ENCODE measurements at places on chromosomes 12 and 14.

DNA sequence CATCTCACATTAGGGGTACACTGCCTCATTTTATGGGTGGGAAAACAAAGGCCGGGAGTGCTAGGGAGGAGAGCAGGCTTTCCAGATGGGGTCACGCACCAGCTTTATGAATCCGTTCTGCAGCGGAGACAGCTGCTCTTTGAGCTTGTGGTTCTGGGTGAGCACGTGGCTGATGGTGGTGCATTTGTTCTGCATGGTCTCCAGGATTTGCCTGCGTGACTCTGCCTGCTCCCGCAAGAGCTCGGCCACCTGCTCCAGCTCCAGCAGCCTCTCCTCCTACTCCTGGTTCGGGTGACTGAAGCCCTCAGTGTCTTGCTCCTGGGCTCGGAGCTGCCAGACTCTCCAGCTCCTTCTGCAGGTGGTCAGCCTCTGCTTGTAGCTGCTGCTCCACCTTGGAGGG, 23.6 kb upstream of the BLTP3B start:
- no peak for DNase-seq

DNA sequence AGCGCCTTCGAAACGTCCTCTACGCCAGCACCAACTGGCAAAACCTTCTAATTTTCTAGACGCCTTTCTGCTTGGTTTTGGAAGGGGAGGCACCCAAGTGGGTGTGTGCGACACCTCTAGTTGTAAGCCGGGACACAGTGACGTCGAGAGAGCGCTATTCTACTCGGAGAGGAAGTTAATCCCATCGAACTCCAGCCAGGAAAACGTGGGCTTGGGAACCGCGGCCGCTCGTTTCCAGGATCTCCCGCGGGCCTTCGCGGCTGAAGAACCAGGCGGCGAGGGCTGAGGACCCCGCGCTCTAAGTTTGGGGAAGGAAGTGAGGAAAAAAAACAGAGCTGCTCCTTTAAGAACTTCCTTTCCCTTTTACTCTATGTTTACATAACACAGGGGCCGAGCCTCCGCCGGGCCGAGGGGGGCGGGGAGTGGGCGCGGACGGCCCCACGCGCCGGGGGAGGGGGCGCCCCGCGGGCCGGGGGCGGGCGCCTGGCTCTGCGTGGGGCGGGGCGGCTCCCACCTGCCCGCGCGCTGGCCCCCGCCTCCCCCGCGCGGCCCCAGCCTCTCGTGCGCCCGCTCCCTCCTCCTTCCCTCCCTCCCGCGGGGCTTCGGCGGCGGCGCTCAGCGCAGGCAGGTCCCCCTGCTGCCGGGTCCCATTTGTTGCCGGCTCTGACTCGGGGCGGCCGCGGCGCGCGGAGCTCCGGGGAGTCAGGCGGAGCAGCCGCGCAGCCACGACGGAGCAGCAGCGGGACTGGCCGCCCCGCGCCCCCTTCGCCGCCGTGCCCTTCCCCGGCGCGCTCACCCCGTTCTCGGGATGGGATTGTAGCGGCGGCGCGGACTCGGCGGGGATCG, at the start of gene PELI2:
TSS of gene PELI2 (plus strand) at position 647 of the 846 bp plus-strand sequence. CDS start 250 bp downstream, outside the sequence.
- peak; percentile 65 for DNase-seq

- DNase-seq: no peak
These were observed 42.8 kb downstream of the NOC4L start for GRCh38 chr12:132186857-132187620.

DNA sequence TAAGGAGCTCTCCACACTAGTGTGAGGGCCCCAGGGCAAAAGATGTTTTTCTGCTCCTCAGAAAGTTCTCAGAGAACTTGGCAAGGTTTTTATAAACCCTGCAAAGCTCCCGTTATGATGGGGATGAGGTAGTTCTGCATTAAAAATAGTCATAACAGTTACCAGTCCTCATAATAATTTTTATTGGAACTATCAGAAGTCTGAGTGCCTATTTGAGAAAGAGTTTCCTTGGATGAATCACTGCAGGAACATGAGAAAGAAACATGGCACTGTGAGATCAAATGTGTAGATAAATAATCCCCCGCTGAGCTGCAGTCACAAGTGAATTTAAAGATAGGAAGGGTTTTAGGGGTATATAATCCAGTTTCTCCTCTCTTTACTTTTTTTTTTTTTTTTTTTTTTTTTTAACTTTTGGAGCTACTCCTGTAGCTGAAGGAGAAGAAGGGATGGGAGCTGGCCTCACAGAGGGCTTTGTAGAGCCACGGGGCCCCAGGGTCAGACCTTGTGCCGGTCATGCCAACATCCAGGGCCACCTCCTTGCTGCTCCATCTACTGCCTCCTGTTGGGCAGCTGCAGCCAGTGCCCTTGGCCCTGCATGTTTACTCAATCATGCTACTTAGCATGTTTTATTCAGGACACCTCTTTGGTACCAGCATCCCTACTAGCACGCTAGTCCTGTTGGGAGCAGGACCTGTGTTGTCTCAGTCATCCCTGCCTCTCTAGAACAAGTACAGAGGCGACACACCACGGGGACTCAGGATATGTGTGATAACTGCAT, 39.5 kb downstream of the EVL start:
- DNase-seq: no peak

- DNase-seq: no peak
These were observed 89.4 kb downstream of the SUDS3 start for GRCh38 chr12:118465706-118466105.

- no peak for DNase-seq
These were observed 413.8 kb downstream of the BCL11B start for GRCh38 chr14:98858158-98858557.

DNA sequence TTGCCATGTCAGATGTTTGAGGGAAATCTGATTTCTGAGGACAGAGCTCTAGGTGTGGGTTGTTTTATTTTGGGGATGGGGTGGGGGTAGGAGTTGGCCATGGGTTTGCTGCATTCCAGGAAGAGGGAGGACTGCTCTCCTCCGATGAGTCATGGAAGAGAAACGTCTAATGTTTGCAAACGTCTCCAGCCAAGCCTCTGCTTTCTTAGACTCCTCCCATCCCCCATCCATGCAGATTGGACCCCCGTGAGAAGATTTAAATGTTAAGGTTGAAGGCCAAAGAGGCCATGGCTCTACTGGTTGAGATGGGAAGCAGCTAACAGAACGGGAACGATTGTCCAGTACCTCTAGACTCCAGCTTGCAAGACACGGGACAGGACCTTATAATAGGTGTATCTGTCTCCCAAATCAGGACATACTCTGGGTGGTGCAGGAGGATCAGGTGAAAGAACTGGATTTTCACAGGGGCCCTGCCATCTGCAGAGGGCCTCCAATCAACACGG, 11.4 kb upstream of the ATP2A2 start:
- DNase-seq: no peak

GRCh38 chr12:131499864-131500190, 211.1 kb upstream of the SFSWAP start:
- DNase-seq: no peak

- DNase-seq: no peak
These were observed 118.1 kb upstream of the NAP1L1 start for GRCh38 chr12:76202621-76203020.

GRCh38 chr14:51424561-51425251, 184.7 kb downstream of the TMX1 start:
- no peak for DNase-seq

- DNase-seq: no peak
These were observed 30.5 kb downstream of the ALX1 start for GRCh38 chr12:85310456-85311076.

GRCh38 chr14:105882626-105883025, 356.2 kb downstream of the TMEM121 start:
- DNase-seq: no peak

- DNase-seq: no peak
These were observed 168.7 kb upstream of the RPL10L start for GRCh38 chr14:46820291-46820690.

GRCh38 chr14:51564986-51565604, 86.6 kb upstream of the FRMD6 start:
- DNase-seq: no peak

DNA sequence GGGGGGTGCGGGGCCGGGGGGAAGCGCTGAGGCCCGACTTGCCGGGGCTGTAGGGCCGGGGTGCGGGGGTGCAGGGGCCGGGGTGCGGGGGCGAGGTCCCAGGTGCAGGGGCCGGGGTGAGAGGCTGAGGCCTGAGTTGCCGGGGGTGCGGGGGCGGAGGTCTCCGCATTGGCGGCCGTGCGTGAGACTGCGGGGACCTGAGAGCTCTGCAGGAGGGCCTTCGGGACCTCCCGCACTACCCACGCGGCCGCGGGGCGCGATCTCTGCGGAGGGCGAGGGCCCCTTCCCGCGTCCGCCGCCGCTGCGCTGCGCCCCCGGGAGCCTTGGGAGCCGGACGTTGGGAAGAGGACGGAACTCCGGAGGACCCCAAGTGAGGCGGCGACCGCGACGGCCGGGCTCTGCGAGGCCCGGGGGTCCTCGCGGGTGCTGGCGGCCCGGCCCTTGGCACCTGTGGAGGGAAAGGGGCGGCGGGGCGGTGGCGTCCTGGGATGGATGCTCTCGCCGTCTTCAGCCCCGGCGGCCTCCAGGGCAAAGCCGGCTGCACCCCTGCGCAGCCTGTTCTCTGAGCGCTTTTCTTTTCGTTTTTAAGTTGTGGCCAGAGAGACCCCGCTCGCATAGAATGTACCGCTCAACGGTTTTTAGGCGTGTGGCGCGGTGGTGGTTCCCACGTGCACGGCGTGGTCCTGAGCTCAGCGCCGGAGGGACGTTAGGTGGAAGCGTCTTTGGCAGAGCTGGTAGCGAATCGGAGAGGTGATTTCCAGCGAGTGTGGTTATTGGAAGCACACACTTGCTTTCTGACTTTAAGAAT, 1.3 kb downstream of the PIWIL1 start:
- no peak for DNase-seq

- peak; percentile 4 for DNase-seq
These were observed 607 bp downstream of the OS9 start for GRCh38 chr12:57694459-57695019.

GRCh38 chr14:88910386-88910785, 85.9 kb downstream of the TTC8 start:
- DNase-seq: no peak

- DNase-seq: no peak
These were observed 47.6 kb downstream of the DCAF5 start for GRCh38 chr14:69105326-69105725.

DNA sequence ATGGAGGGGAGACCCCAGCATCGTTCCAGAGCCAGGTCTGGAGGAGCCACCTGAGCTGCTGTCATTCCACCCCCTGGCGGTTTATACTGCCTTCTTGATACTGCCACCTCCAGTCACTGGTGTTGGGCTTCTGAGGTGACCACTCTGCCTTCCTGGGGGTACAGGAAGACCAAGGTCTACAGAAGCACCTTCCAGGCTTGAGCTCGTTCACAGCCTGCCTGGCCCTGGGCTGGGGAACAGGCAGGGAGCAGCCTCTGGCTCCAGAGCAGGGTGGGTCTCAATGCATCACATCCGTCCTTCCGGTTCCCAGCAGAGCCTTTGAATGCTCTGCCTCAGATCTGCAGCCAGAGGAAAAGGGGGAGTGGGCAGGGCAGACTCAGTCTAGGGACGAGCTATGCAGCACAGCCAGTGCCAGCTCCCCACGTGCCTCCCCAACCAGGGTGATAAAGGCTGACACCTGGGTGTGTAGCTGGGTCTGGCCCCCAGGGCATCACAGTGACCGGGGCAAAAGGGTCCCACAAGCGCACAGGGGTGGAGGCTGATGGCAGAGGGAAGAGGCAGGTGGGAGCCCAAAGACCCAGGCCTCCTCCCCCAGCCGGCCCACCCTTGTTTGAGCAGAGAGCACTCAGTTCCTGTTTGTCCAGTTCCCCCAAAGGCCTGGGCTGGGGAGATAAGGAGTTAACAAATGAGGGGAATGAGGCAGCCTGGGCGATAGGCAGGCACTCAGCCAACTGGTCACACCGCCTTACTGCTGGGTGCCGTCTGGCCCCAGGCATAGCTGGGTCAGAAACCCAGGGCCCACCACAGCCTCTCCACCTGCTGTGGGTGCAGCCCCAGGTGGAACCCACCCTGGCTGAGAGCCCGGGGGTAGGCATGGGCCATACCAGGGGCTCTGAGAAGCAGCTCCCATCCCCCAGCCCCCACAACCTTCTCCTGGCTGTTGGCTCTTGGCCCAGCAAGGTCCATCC, 17.1 kb downstream of the DEGS2 start:
- DNase-seq: no peak

- no peak for DNase-seq
These were observed 9.4 kb upstream of the CCDC175 start for GRCh38 chr14:59585891-59586554.

- no peak for DNase-seq
These were observed 791 bp downstream of the TMEM233 start for GRCh38 chr12:119594399-119594730.

- no peak for DNase-seq
These were observed 12.1 kb downstream of the ACADS start for GRCh38 chr12:120737557-120738251.

DNA sequence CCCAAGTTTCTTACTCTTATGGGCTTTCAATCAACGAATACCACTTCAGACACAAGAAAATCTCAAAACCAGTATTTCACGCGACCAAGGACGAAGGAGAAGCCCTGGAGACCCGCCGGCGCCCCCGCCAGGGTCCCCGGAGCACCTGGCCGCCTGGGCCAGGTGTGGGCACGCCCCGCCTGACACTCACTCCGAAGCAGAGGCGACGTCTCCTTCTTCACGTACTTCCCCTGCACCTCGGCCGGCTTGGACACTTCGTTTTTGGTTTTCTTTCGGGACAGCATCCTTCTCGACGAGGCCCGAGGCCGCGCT, 466 bp downstream of the SAV1 start:
- no peak for DNase-seq

- no peak for DNase-seq
These were observed 227.5 kb downstream of the GXYLT1 start for GRCh38 chr12:41917181-41917580.

GRCh38 chr14:94398182-94398479, 9.7 kb upstream of the SERPINA1 start:
- DNase-seq: no peak

DNA sequence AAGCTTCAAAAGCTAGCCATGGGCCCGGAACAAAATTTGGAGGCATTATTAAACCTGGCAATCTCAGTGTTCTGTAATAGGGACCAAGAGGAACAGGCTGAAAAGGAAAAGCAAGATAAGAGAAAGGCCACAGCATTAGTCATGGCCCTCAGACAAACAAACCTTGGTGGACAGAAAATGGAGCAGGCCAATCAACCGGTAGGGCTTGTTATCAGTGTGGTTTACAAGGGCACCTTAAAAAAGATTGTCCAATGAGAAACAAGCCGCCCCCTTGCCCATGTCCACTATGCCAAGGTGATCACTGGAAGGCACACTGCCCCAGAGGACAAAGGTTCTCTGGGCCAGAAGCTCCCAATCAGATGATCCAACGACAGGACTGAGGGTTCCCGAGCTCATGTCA, 653.9 kb upstream of the TMEM132C start:
- DNase-seq: no peak

DNA sequence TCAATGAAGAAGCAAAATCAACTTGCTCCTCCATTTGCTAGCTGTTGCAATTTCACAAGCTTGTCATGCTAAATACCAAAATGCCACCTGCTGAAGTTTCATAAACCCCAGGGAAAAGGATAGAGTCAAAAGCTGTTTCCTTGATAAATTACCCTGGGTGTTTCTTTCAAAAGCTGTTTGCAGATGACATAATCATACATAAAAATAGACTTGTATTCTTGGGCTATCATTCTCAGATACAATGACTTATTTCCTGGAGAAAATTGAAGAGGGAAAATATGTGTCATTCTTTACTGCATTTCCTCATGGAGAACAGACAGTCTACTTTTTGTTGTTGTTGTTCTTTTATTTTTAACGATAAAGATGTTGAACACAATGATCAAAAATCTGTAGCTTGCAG, 119.2 kb downstream of the GALC start:
- no peak for DNase-seq

All from activated T-helper 1 cell treated with anti-CD3 and anti-CD28 coated beads, Interleukin-2, amount 50 U/mL, for 16 hours (primary cell).